ENCODE measurements at places on chromosomes 11 and 22. TPM values are rescaled to one million over a fixed set of nuclear protein-coding genes. Genes with fewer than 3 reads are reported as not detected.
A peak's percentile ranks its signal among the peaks of the same experiment; 100 is the strongest.

- no peak overlapping the region for H3K27ac ChIP-seq
- no peak for DNase-seq
- no peak overlapping the region for H3K4me3 ChIP-seq
- H3K27me3 ChIP-seq = no peaks in the 10 kb centered on the region
Observed at GRCh38 chr11:116353589-116353988, 419.2 kb downstream of the BUD13 start.

- no peak for DNase-seq
- no peak overlapping the region for H3K4me3 ChIP-seq
- no peak overlapping the region for H3K27ac ChIP-seq
- no peaks in the 10 kb centered on the region for H3K36me3 ChIP-seq
Observed at GRCh38 chr11:95415837-95416304, 184.9 kb upstream of the SESN3 start.

DNA sequence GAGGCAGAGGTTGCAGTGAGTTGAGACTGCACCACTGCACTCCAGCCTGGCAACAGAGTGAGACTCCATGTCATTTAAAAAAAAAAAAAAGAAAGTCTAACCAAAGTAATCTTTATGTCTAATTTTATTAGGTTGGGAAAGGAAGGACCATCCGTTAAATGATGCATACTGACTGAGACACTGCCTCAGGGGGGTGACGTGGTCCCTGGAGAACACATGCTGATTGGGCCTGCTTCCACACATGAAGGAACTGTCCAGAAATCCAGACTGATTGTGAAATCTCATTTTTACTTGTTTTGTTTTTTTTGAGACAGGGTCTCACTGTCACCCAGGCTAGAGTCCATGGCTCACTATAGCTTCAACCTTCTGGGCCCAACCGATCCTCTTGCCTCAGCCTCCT, 5.5 kb downstream of the SF3A1 start:
- no peak for DNase-seq
- H3K27me3 ChIP-seq = no peaks in the 10 kb centered on the region
- peaks cover 14% of the 10 kb centered on the region for H3K36me3 ChIP-seq
- H3K4me3 ChIP-seq = no peak overlapping the region

- no peaks in the 10 kb centered on the region for H3K27me3 ChIP-seq
- H3K4me3 ChIP-seq = no peak overlapping the region
- peaks cover 25% of the 10 kb centered on the region for H3K4me1 ChIP-seq
- no peak for DNase-seq
- H3K36me3 ChIP-seq = peaks cover 1% of the 10 kb centered on the region
- H3K27ac ChIP-seq = peak overlapping the region; percentile 39
Observed at GRCh38 chr11:75326439-75326810, 25.0 kb downstream of the ARRB1 start.

- H3K27me3 ChIP-seq = no peaks in the 10 kb centered on the region
- DNase-seq = no peak
- H3K4me1 ChIP-seq = peaks cover 15% of the 10 kb centered on the region
- H3K36me3 ChIP-seq = peaks cover 10% of the 10 kb centered on the region
Observed at GRCh38 chr22:30289980-30290313, 642 bp upstream of the CASTOR1 start.

- H3K27ac ChIP-seq = no peak overlapping the region
- no peak overlapping the region for H3K4me3 ChIP-seq
- H3K27me3 ChIP-seq = peaks cover 16% of the 10 kb centered on the region
- peaks cover 9% of the 10 kb centered on the region for H3K4me1 ChIP-seq
- no peaks in the 10 kb centered on the region for H3K36me3 ChIP-seq
Observed at GRCh38 chr11:130390071-130390758, 38.2 kb downstream of the ADAMTS8 start.

- H3K27me3 ChIP-seq = no peaks in the 10 kb centered on the region
- H3K4me3 ChIP-seq = no peak overlapping the region
- H3K36me3 ChIP-seq = no peaks in the 10 kb centered on the region
- H3K4me1 ChIP-seq = peaks cover 9% of the 10 kb centered on the region
- no peak for DNase-seq
Observed at GRCh38 chr11:123544631-123545375, 109.6 kb downstream of the SCN3B start.

GRCh38 chr22:50360578-50360977, 17.5 kb downstream of the PPP6R2 start:
- DNase-seq = no peak
- no peaks in the 10 kb centered on the region for H3K36me3 ChIP-seq
- H3K27me3 ChIP-seq = no peaks in the 10 kb centered on the region
- H3K27ac ChIP-seq = no peak overlapping the region

DNA sequence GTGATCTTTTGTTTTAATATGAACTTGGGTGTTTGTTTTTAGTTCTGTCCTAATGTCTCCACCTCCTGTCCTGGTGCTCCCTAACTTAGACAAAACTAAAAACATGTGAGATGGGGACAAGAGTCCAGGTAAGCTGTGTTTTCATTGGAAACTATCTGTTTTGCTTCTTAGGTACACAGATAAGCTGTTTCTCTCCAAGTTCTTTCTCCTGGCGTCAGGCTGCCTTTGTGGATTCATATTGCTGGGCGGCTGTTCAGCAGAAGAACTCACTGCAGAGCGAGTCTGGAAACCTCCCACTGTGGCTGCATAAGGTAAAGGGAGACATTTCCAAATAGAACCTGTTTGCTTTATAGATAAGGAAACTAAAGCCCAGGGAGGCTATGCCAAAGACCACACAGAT, 24.7 kb downstream of the PANX1 start:
- no peak overlapping the region for H3K27ac ChIP-seq
- H3K36me3 ChIP-seq = no peaks in the 10 kb centered on the region
- no peaks in the 10 kb centered on the region for H3K27me3 ChIP-seq
- H3K4me1 ChIP-seq = peaks cover 27% of the 10 kb centered on the region
- no peak overlapping the region for H3K4me3 ChIP-seq

DNA sequence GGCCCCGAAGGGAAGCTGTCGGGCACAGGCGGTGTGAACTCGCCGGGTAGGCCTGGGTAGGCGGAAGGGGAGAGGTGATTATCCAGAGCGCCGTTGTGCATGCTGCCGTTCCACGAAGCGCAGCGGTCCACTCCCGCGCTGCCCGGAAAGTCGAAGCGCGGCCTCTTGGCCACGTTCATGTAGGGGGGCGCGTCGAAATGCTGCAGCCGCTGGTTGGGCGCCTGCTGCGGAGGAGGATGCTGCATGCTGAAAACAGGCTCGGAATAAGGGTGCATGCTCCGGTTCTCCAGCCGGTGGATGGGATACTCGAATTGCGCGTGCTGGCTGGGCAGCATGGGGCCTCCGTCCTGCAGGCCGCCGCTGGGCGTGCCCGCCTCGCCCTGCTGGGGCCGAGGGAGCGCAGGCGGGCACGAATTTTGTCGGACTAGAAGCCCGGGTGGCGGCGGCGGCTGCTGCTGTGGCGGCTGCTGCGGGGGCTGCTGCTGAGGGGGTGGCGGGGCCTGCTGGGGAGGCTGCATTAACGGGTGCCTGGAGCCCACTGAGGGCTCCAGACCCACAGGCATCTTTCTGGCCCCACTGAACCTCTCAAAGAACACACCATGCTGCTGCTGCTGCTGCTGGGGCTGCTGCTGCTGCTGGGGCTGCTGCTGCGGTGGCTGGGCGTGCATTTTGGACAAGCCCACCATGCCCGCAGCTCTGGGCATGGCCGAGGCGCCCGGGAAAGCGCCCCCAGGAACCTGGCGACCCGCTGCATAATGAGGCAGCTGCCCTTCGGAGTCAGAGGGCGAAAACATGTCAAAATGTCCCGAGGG, 2.3 kb downstream of the MN1 start:
- no peaks in the 10 kb centered on the region for H3K36me3 ChIP-seq
- H3K4me1 ChIP-seq = peaks cover 3% of the 10 kb centered on the region
- DNase-seq = no peak
- H3K4me3 ChIP-seq = peak overlapping the region; percentile 76
- H3K27ac ChIP-seq = no peak overlapping the region

GRCh38 chr11:134759855-134760254, 347.8 kb upstream of the B3GAT1 start:
- H3K27me3 ChIP-seq = no peaks in the 10 kb centered on the region
- DNase-seq = no peak
- H3K4me1 ChIP-seq = no peaks in the 10 kb centered on the region
- H3K36me3 ChIP-seq = no peaks in the 10 kb centered on the region
- no peak overlapping the region for H3K4me3 ChIP-seq

GRCh38 chr11:128187835-128188234, 399.5 kb downstream of the ETS1 start:
- no peaks in the 10 kb centered on the region for H3K36me3 ChIP-seq
- no peaks in the 10 kb centered on the region for H3K27me3 ChIP-seq

- no peaks in the 10 kb centered on the region for H3K4me1 ChIP-seq
- H3K27me3 ChIP-seq = no peaks in the 10 kb centered on the region
- no peaks in the 10 kb centered on the region for H3K36me3 ChIP-seq
- H3K27ac ChIP-seq = no peak overlapping the region
- H3K4me3 ChIP-seq = no peak overlapping the region
Observed at GRCh38 chr11:130197386-130198035, 37.9 kb downstream of the ST14 start.

DNA sequence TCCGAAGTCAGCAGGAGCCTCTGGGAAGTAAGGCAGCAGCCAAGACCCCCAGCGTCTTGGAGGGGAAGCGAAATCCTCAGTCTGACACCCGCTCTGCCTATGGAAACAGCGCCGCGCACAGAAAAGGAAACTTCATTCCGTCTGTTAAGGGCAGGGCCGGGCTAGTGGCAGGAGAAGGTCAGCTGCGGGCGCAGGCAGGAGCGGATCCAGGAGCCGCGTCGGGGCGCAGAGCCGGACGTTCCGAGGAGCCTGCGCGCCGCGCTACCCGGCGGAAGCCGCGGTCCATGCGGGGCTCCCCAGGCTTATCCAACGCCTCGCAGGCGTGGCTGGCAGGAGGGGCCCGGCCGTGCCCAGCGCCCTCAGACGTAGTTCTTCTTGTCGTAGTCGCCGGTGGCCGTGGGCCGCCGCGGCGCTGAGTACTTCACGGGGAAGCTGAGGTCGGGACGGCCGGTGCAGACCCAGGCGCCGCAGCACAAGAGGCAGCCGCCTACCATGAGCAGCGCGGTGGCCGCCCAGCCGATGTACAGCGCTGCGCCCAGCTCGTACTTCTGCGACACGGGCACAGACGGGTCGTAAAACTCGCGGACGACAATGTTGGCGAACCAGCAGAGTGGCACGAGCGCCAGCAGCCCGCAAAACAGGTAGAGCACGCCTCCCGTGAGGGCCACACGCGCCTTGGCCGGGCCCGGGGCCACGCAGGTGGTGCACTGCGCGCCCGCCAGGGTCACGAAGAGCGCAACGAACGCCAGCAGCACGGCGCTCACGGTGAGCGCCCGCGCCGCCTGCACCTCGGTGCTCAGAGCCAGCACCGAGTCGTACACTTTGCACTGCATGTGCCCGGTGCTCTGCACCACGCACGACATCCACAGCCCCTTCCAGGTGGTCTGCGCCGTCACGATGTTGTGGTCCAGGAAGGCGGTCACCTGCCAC, 705 bp downstream of the CLDN5 start:
- H3K27me3 ChIP-seq = peaks cover 10% of the 10 kb centered on the region
- H3K36me3 ChIP-seq = no peaks in the 10 kb centered on the region
- peak overlapping the region; percentile 32 for H3K4me3 ChIP-seq
- H3K27ac ChIP-seq = no peak overlapping the region

DNA sequence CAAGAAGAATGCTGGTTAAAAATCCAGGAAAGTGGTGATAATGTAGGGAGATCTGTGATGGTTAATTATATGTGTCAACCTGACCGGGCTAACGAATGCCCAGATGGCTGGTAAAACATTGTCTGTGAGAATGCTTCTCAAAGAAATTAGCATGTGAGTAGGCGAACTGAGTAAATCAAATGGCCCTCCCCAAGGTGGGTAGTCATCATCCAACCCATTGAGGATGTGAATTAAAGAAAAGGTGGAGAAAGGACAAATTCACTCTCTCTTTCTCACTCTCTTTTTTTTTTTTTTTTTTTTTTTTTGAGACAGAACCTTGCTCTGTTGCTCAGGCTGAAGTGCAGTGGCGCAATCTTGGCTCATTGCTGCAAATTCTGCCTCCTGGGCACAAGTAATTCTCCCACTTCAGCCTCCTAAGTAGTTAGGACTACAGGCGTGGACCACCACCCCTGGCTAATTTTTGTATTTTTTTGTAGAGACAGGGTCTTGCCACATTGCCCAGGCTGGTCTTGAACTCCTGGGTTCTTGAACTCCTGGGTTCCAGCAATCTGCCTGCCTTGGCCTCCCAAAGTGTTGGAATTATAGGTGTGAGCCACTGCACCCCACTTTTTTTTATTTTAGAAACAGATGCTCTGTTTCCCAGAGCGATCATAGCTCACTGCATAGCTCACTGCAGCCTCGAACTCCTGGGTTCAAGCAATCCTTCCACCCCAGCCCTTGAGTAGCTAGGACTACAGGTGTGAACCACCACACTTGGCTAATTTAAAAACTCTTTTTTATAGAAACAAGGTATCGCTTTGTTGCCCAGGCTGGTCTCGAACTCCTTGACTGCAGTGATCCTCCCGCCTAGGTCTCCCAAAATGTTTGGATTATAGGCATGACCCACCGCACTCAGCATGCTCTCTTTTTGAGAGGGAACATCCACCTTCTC, 22.0 kb upstream of the P2RY6 start:
- no peak for DNase-seq
- no peaks in the 10 kb centered on the region for H3K27me3 ChIP-seq
- H3K36me3 ChIP-seq = no peaks in the 10 kb centered on the region
- no peak overlapping the region for H3K27ac ChIP-seq
- no peaks in the 10 kb centered on the region for H3K4me1 ChIP-seq

- no peak overlapping the region for H3K4me3 ChIP-seq
- H3K36me3 ChIP-seq = no peaks in the 10 kb centered on the region
- H3K4me1 ChIP-seq = no peaks in the 10 kb centered on the region
- H3K27me3 ChIP-seq = no peaks in the 10 kb centered on the region
- DNase-seq = no peak
- H3K27ac ChIP-seq = no peak overlapping the region
Observed at GRCh38 chr11:43243927-43244326, 67.9 kb upstream of the API5 start.

DNA sequence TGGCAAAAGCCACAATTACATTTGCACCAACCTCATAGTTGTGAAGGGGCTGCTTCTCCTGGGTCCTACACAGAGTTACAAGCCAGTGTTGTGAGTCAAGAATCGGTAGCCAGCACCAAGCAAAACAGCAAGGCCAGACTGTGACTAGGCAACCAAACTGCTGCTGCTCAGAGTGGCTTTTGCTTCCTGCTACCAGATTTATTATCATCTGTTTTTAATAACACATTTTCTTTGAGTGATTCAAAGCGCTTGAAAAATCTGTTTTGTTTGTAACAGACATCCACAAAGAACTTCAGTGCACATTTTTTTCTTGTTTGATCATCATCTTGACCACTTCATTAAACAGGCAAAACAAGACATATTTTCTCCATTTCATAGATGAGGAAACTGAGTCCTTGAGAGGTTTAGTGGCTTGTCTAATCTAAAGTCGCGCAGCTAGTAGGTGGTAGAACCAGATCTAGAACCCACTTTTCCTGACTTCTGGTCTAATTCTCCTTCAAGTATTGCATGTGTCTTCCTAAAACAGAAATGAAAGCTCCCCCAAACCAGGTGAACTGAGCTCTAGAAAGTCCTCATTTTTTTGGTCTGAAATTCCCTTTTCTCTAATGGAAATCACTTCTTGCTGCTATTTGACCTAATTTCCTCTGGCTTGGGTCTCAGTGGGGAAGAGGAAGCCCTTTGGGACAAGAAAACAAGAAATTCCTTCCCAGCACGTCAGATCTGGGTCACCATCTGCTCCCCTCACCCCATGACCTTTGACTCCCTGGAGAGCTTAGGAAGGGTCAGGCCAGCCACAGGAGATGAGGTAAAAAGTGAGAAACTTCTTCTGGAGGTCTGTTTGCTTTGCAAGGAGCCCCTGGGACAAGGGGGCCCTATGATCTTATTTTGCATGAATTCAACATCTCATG, 39.9 kb downstream of the CWC15 start:
- no peak overlapping the region for H3K4me3 ChIP-seq
- H3K27ac ChIP-seq = peak overlapping the region; percentile 73
- no peaks in the 10 kb centered on the region for H3K36me3 ChIP-seq
- peak; percentile 92 for DNase-seq

The ADAMTS15 gene
- 23.4 TPM for total RNA-seq

The MUC15 gene
- not detected for total RNA-seq

The CRYBB1 gene
- not detected for total RNA-seq

The KRTAP5-3 gene
- total RNA-seq = not detected

The SPA17 gene
- total RNA-seq = 10.0 TPM

The OR51E2 gene
- not detected for total RNA-seq

The QSER1 gene
- 17.2 TPM for total RNA-seq
